ENCODE measurements at places on chromosomes 11 and 22.
A peak's percentile ranks its signal among the peaks of the same experiment; 100 is the strongest.

DNA sequence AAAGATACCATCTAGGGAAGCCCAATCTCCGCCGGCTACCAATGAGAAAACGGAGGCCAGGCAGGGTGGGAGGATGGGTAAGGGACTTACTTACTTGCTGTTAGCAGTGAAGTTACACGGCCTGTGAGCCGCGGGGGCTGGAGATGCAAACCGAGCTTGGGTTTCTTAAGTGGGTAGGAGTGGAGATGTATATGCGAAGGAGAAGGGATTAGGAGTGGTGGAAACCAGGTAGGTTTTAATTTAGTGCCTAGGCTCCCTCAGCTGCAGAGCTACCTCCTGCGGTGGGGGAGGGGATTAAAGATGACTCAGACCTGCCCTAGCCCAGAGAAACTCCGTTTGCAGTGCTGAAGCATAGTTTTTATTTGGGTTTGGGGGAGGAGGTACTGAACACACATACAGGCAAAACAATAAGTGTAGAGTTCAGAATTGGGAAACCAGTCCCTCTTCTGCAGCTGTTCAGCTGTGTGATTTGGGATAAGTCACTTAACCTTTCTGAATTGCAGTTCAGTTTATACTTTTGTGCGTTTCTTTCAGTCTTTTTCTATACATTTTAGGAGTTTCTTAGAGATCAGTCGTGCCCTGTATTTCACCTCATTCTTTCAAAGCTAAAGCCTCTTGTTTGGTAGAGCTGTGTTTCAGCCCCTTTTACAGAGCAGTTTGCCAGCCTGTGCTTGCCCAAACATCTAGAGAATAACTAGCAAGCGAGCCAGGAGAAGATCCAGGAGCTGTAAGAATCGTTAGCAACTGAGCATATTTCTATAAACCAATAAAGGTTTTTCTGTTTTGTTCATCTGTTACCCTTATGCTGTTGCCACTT lies 596 bp upstream of the TNRC6B start:
- DNase-seq: peak; percentile 64

GRCh38 chr11:32852207-32852606 lies 22.5 kb downstream of the PRRG4 start:
- no peak for DNase-seq

DNA sequence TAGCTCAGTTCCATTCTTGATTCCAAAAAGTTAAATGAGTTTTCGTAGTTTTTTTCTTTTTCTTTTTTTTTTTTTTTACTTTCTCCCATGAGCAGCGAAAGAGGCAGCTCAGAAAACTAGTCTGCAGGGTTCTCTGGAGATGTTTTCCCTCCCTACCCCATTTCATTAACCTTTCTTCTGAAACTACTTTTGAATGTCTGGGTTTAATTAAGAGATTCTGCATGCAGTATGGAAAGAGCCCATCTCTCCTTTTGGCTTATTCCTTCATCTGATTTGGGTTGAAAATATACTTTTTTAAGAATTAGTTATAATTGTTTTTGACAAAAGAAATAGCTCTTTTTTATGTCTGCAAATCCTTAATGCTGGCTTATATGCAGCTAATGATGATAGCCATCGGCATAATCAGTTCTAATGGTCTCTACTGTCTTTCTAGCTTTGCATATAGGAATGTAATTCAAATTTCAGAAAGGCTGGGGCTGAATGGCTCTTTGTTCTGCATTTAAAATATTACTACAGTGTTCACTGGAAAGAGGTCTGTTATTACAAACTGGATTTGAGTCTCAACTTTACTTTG lies 265.3 kb downstream of the FAT3 start:
- DNase-seq: no peak

GRCh38 chr11:121589946-121590537 lies 137.3 kb upstream of the SORL1-AS1 start:
- DNase-seq: peak; percentile 4

DNA sequence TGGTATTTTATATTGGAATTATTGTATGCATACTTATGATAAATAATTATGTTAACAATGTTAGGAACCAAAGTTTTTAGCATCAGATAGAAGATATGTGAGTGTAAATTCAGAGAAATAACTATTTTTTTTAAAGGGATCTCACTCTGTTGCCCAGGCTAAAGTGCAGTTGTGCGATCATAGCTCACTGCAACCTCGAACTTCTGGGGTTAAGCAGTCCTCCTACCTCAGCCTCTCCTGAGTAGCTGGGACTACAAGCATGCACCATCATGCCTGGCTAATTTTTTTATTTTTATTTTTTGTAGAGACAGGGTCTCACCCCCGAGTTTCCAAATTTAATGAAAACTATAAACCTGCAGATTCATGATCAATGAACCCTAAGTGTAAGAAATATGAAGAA lies 33.6 kb upstream of the RCE1 start:
- DNase-seq: no peak

- no peak for DNase-seq
These were observed 5.4 kb downstream of the PLXNB2 start for GRCh38 chr22:50302041-50302541.

DNA sequence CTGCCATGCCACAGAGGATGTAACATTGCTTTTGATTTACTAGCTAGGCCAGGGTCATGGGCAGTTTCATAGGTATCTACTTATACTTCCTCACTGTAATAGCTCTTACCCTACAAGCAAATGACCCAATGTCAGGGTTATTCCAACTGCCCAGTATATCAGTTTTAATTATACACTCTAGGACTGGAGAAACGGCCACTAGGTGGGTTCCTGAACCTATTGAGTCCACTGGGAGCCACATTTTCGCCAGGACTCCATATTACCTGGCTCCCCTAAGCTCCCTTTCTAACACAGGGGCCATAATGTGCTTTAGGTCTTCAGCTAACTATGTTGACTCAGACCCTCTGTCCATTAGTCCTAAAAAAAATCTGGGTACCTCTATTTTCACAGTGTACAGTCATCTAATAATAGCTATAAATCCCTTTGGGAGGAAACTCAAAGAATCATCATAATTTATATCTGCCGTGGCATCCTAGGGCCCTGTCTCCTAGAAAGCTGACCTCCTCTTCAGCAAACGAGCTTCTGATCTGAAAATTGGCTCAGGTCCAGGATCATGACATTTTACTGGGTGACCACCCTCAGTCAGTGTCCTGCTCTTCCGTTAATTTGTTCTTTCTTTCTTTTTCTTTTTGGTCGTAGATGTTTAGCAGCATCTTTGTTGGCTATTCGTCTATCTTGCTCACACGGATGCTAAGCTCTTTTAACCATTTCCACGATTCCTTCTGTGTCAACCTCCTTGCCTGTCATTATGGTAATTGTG lies 244.3 kb downstream of the FAM76B start:
- DNase-seq: no peak

GRCh38 chr22:50600538-50600937 lies at the start of gene MAPK8IP2:
TSS of gene MAPK8IP2 (plus strand) at chr22:50600793. CDS start at chr22:50600819, 26 bp downstream.
- no peak for DNase-seq

DNA sequence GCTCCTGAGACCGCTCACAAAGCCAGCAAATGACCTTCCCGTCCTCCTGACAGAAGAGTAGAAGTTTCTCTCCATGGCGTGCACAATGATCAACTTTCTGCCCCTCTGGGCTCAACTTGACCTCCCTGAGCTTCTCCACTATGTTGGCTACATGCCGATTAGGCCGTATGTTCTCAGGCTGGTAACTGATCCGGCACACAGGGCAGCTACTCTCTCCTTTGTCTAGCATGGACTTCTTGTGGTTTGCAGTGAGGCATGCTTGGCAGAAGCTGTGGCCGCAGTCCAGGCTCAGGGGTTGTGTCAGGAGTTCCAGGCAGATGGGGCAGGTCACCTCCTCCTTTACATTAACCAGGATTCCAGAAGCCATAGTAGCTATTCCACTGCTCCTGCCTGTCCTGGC lies 5.1 kb downstream of the TRIM5 start:
- no peak for DNase-seq

- DNase-seq: no peak
These were observed 311.9 kb downstream of the GUCY1A2 start for GRCh38 chr11:106706355-106706754.

- DNase-seq: no peak
These were observed 11.3 kb upstream of the CCDC86 start for GRCh38 chr11:60830478-60831142.

GRCh38 chr22:24140357-24140756 lies 40.9 kb upstream of the SUSD2 start:
- DNase-seq: no peak

DNA sequence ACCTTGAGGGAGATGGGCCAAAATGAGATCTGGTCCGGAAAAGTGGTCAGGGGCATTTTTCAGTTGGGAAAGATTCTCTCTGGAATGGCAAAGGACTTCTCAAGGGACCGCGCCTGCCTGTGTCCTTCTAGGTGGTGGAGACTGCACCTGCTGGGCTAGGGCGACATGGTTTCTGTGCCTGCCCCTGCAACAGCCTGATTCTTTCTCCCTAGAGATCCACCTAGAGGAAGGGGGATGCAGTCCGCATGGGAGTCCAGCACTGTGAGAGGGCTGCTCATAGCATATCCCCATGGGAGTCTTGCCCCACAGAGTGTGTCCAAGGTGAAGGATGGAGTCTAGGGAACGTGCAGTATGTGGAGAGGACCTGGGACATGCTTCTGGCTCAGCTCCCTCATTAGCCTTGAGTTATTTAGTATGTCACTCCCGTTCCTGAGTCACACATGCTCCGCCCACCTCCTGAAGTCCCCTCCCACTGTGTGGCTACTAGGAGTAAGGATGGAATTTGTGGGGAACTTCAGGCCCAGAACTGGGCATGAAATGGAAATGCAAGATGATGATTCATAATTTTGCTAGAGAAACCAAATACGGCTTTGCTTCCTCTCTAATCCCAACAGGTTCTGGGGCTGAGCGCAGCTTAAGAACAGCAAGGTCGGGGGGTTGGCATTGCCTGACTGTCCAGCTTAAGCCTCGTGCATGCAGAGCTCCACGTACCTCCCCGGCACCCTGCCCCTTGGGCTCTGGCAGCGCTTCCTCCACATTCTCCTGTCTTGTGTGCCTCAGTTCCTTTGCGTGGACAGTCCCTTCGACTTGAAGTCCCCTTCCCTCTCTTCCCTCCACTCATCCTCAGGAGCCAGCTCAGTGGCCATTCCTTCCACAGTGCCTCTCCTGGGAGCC lies 35.0 kb downstream of the GRIK4 start:
- no peak for DNase-seq

- no peak for DNase-seq
These were observed 872.8 kb downstream of the BRD1 start for GRCh38 chr22:48954781-48955311.

DNA sequence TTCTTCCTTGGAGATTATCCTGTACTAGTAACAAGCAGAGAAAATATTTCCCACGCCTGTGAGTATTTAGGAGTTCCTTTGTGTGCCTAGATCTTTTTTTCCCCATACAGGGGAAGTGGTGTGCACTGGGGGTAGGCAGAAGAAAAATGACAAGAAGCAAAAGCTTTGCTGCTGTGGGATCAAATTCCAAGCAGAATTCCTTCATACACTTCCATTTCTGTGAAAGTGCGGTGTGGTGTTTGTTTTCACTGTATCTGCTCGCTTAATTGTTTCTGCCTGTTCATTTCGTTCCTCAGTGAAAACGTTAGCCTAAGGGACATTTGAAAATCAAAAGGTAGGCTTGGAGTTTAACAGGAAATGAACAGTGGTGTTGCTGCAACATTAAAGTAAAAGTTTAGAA lies 47.9 kb downstream of the BLID start:
- no peak for DNase-seq

- no peak for DNase-seq
These were observed 238.8 kb downstream of the TBC1D22A start for GRCh38 chr22:47001288-47001687.

DNA sequence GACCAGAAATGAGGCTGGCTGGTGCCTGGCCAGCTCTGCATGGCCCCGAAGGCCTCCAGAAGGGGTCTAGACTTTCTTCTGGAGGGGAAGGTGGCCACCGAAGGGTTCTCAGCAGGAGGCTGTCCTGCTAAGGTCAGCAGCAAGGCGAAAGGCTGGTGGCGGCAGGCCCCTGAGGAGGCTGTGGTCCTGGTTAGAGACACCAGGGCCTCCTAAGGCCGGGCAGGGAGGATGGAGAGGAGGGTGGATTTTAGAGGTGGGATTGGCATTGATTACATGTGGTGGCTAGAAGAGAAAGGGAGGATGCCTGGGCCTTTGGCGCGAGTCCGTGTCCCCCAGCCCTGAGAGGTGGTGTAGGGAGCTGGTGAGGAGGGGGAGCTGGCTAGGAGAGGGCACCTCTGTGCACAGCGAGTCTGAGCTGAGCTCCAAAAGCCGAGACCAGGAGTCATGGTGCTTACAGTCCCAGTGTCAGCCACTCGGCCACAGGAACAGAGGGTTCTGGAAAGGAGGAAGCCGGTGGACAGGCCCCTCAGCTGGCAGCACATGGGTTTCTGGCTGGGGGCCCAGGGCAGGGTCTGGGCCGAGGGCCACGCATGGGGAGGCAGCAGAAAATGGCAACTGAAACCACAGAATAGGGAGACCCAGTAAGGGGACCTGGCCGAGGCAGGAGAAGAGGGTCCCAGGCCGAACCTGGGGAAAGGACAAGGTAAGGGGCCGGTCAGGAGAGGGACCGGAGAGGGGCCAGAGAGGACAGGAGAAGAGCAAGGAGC lies 2.5 kb downstream of the FERMT3 start:
- no peak for DNase-seq

DNA sequence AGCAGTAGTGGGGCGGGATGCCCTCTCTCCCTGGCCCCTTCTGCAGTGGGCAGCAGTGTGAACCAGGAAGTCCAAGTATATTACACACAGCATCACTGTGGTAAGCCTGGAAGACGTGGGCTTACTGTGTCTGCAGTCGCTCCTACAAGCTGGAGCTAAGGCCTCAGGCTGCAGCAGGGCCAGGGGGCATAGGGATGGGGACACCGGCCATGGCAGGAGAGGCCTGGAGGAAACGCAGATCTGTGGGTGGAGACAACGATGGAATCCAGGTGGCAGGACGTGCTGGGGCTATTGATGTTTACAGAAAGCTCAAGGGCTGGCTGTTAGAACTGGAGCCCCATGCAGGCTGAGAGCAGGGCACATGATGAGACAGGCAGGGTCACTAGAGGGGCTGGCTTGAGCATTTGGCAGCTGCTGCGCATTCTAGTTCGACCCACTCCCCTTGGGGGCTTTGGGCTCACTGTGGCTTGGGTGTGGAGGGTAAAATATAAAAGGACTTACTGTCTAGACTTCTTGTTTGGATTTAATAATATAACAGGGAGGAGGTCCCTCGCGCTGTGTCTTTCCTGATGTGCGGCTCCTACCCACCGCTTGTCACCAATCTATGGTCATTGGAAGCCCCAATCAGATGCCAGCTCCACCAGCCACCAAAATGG lies 539.5 kb downstream of the TBC1D22A start:
- DNase-seq: no peak

DNA sequence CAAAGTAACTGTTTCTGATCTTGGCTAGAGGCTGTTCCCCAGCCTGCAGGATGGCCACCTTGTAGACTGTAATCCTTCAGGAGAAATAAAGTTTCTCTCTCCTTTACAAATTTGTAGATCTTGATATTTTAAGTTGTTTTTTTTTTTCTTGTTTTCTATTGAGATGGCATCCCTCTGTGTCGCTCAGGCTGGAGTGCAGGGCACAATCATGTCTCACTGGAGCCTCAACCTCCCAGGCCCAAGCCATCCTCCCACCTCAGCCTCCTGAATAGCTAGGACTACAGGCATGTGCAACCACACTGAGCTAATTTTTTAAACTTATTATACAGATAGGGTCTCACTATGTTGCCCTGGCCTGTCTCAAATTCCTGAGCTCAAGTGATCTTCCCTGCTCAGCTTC lies 389.8 kb upstream of the LRRC4C start:
- no peak for DNase-seq

GRCh38 chr22:39908737-39909136 lies 7.9 kb downstream of the GRAP2 start:
- DNase-seq: no peak

GRCh38 chr11:82085493-82085892 lies 648.2 kb downstream of the FAM181B start:
- no peak for DNase-seq

Measured in stimulated activated CD8-positive, alpha-beta memory T cell treated with anti-CD3 and anti-CD28 coated beads, Interleukin-15, amount 100 ng/mL, for 48 hours (primary cell).